Activated CD4-positive, CD25-positive, alpha-beta regulatory T cell treated with anti-CD3 and anti-CD28 coated beads, Interleukin-2, amount 50 U/mL, for 24 hours (primary cell): ENCODE measurements at places on chromosomes 11 and 22.

DNA sequence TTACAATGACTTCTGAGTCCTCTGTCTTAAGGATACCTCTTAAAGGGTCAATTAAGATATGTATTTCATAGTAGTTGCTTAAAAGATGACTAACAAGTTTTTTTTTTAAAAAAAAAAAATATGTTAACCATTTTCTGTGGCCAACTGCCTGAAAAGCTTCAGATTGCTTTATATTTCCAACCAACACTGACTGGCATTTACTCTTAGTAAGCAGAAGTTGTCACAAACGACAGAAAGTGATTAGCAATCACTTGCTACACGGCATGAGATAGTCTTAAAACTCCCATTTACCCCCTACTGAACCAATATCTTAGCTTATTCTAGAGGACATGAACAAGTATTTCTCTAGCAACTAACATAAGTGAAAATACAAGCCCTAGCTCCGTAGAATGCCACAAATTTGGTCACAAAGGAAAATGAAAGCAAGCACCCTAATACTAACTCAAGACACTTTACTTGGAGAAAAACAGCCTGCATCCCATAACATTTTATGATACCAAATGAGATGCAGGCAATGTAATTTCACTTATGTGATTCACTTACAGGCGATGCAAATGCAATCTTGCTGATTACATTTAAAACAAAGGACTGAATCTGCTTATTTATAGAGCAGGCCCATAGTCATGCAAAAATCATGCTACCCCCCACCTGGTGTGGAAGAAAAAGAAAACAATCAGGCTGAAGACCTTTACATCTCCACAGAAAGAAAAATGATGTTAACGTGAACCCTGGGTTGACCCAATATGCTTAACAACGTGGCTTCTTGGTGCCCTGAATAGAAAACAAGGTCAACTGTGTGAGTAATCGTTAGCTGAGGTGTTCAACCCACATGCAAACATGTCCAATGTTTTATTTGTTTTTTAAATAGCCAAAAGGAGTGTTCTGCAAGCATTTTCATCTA, 25.7 kb downstream of the MPPED2 start:
- no peak for ATAC-seq

GRCh38 chr22:17842386-17842785, 68.1 kb upstream of the BID start:
- ATAC-seq, result peak; percentile 68

DNA sequence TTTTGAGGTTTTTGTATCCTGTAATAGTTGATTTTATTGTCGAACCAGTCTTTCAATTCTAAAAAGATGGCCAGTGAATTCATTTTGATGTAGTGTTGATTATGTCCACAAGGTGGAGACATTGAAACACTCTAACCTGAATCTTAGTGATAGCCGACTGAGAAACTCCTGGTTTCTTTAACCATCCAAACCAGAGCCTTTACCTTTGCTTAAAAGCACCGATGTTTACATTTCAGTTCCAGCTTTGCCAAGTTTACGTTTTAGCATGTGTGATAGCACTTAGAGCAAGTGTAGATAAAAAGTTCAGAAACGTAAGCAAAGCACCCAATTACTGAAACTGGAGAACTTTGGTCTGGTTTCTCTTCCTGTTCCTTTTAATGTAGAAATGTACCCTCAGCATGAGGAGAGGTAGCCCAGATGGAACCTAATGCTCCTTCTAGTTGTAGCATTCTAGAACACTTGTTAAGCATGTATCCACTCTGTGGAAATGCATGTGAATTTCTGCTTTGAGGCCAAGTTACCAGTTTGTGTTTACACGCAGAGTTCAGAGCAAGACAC, 208.6 kb downstream of the DBX1 start:
- ATAC-seq, result peak; percentile 39

GRCh38 chr11:70242885-70243284, 27.6 kb upstream of the PPFIA1 start:
- no peak for ATAC-seq

DNA sequence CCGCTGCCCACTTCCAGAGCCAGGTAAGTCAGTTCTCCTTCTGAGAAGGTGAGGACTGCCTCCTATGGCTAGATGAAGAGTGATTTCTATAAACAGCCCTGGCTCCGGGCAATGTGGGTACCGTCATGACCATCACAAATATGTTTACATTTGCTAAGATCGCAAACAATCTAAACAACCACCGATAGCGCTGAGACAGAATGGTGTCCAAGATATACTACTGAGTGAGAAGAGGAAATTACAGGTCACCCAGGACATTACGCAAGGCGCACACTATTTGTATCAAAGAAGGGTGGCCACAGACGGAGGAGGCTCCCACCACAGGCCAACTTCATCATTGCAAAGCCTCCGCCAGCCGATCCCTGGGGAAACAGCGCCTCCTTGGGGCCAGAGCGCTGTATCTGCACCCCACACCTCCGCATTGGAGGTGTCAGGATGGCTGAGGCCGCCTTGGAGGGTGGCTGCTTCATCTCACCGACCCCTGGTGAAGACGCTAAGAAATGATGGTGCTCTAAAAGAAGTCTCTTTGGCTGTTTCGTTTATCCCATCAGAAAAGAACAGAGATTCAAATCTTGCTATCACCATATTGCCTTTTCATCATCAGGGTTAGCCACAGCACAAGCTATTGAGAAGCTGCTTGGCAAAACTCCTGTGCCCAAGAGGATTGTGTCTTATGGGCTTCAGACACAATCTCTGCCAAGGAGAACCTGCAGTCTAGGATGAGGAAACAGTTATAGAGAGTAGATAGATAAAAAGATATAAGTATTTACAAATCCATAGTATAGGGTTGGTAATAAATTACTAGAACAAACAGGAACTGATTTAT, 12.3 kb upstream of the ASRGL1 start:
- ATAC-seq, result peak; percentile 36
